Naive B cell (primary cell): ENCODE measurements at places on chromosomes 3 and 15. TPM values are rescaled to one million over a fixed set of nuclear protein-coding genes. Genes with fewer than 3 reads are reported as not detected.

Gene NR2E3
- not detected for polyA plus RNA-seq

Gene MEGF11
- not detected for polyA plus RNA-seq

Gene RPL22L1
- polyA plus RNA-seq = 95.7 TPM

Gene TERC
- not detected for polyA plus RNA-seq

Gene DLL4
- not detected for polyA plus RNA-seq

Gene ANKRD34C
- polyA plus RNA-seq = not detected

Gene LAMB2
- polyA plus RNA-seq = not detected

Gene C2CD4A
- polyA plus RNA-seq = not detected
